Right kidney (tissue), 9 donors: ENCODE measurements at places on chromosomes 13 and 19.

DNA sequence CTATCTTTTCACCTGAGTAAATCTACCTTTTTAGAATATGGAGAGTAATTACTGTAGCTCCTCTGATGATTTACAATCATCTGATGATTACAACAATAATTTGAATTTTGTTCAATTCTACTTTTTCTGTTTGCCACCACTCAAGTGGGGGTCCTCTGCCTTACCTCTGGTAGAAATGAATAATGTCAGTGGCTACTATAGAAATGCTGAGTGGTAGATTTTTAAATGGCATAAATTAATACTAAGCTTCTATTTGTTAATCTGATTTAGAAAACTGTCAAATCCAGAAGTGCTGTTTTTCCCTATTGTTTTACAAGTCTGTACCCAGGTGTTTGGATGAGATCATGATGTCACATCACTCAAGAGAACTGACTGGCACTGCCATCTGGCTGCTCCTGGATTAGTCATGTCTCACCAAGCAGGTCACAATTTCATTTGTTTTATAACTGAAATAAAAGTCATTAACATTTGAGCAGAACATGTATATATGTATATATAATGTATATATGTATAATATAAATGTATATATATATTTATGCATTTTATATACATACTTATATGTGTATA lies 494.8 kb downstream of the TBC1D4 start:
- no peak for DNase-seq

DNA sequence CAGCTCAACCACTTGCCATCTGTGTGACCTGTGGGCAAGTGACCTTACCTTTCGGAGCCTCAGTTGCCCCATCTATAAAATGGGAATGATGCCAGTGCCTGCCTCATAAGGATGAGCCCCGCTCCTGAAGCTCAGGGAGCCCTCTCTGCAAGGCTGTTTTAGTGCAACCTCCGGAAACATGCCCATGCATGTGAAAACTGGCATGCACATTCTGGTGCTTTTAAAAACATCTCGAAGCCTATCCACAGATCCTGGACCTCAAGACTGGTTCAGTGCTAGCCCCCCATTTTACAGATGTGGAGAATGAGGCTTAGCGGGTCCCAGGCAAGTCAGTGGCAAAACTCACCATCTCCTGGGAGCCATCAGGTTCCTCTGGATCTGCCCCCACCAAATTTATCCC lies 5.6 kb downstream of the CADM4 start:
- no peak for DNase-seq

DNA sequence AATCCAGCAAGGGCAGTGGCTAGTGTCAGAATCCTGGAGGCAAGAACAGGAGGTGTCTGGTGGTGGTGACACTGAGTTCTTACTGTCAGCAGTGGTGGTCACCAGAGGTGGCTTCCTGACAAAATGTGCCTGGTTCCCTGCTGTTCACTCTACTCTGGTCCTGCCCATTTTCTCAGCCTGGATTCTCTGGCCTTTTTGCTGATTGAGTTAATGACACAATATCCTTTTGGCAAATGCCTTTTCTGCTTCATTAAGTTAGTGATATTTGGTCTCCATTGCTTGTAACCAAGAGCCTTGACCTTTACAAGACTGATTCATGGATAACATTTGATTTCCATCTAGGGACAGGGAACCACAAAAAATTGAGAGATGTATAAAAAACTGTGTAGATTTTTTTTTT lies 51.1 kb downstream of the RFC3 start:
- DNase-seq = no peak

- no peak for DNase-seq
Observed at GRCh38 chr19:21117041-21117907, 24.6 kb upstream of the ZNF431 start.

- no peak for DNase-seq
Observed at GRCh38 chr13:72696579-72696978, 30.9 kb downstream of the MZT1 start.

DNA sequence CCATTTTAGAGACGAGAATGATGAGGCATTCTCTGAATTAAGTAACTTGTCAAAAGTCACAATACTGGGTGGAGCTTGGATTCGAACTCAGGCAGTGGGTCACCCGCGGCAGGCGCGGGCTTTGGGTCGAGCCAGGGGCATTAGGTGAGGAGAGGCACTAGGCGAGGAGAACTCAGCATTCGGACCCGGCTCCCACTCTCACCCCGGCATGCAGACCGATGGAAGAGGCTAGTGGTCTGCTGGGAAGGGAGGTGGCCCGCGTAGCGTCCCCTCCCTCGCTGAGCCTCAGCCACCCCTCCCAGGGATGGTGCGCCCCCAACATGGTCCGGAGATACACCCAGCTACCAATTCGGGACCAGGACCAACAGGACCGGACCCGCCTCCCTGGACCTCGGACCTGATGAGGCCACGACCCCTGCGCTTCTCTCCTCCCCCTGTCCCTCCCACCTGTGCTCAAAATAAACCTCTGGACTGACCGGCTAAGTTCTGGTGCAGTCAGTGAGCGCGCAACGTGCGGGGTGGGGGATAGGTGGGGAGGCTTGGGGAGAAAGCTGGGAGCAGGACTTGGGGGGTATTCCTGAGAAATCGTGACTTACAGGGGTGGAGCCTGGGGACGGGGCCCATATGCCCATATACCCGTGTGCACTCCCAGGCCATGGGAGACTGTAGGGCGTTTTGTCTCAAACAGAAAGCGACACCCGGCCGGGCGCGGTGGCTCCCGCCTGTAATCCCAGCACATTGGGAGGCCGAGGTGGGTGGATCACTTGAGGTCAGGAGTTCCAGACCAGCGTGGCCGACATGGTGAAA lies 1.3 kb upstream of the SNAPC2 start:
- DNase-seq = no peak

DNA sequence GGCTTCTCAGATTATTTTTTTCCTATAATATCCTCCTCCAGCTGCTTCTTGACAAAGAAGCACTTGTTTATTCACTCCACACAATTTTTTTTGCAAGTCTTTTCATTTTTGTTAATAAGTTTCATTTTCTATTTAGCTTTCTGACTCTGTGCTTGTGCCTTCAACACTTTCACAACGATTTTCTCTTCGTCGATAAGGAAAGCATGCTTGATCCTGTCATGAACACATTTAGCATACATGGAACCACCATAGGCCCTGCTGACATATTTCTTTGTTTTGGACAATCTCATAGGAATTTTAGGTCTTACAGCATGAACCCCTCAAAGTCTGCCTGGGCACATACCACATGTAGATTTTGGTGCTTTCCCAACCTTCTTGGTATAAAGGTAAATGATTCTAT lies 346.0 kb downstream of the KCNRG start:
- no peak for DNase-seq

- no peak for DNase-seq
Observed at GRCh38 chr13:109209526-109209925, 576.9 kb downstream of the IRS2 start.

GRCh38 chr13:91072486-91072885 lies 275.0 kb upstream of the MIR17HG start:
- no peak for DNase-seq

DNA sequence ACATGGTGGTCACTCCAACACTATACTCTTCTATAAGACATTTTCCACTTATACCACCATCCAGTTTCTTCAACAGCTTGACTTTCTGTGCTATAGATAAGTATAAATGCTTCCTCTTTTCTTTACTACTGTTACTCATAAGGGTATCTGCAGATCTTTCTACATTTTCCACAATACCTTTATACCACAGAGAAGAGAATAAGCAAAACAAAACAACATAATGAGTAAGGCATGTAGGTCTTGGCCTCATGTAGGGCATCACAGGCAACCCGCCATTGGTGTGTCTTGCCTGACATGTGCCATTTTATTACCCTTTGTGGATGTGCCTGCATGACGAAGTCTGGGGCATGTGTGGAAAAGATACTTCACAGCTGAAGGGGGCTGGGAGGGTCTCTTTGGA lies 265.3 kb upstream of the STARD13 start:
- no peak for DNase-seq

DNA sequence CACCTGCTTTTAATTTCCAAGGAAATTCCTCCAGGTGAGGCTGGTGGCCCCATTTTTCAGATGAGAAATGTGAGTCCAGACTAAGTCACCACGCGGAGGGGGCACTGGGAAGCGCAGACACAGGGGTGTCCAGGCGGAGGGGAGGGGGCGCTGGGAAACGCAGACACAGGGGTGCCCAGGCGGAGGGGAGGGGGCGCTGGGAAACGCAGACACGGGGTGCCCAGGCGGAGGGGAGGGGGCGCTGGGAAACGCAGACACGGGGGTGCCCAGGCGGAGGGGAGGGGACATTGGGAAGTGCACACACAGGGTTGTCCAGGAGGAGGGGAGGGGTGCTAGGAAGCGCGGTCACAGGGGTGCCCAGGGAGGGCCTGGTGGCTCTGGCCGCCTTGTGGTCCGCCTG lies 3.5 kb downstream of the GRK1 start:
- no peak for DNase-seq

DNA sequence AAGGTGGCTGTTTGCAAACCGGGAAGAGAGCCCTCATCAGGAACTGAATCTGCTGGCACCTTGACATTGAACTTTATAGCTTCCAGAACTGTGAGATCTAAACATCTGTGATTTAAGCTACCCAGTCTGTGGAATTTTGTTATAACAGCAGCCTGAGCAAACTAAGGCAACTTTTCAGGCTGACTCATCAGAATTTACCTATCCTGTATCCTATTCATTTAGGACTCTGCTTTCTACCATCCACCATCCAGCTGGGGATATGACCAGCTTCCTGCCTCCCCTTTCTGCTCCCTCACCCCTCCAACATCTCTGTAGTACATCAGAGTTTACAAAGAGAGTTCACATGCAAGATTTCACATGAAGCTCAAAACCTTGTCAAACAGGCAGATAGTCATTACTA lies 11.1 kb upstream of the CNMD start:
- DNase-seq = no peak

DNA sequence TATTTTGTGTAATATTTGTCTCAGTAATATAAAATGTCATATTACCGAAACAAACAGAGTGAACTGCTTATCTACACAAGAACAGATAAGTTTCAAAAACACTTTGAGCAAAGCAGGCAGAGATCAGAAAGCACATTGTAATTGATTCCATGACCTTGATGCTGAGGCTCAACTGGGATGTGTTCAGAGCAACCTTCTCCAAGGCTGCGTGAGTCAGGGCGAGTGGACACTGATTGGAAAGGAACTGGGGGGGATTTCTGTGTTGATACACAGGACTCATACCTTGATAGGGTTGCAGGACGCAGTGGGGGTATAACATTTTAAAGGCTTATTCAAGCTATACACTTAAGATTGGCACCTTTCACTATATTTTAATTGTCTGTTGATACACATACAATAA lies 1136.3 kb downstream of the UQCRFS1 start:
- no peak for DNase-seq

- no peak for DNase-seq
Observed at GRCh38 chr13:49654011-49654410, 25.7 kb downstream of the ARL11 start.

GRCh38 chr13:42377640-42378382 lies 105.9 kb downstream of the AKAP11 start:
- DNase-seq = no peak

GRCh38 chr13:54949735-54950134 lies 1921.1 kb downstream of the OLFM4 start:
- no peak for DNase-seq

DNA sequence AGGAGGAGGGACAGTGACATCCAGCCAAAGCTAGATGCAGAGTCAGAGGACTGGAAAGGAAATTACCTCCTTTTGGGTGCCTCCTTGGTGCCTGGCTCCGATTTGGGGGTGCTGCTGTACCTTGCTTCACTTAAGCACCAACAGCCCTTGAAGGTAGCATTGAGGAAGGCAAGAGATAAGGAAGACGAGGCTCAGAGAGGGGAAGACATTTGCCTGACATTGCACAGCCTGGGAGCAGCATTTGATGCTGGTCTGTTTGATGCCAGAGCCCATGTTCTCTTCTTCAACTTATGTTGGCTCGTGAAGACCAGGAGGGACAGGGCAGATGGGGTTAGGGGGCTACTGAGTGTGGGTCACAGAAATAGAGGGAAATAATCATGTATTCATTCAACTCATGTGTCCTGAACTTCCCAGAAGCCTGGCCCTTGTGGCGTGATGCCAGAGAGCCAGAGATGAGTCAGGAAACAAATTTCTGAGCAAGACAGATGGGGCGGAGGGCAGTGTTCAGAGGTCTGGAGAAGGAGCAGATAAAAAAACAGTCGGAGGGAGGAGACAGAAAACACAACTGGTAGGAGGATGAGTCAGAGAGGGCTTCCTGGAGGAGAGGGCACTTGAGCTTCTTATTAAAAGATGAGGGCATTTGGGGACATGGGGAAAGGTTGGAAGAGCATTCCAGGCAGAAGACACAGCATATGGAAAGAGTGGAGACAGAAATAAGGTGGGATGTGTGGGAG lies 3.0 kb upstream of the C19orf81 start:
- no peak for DNase-seq

DNA sequence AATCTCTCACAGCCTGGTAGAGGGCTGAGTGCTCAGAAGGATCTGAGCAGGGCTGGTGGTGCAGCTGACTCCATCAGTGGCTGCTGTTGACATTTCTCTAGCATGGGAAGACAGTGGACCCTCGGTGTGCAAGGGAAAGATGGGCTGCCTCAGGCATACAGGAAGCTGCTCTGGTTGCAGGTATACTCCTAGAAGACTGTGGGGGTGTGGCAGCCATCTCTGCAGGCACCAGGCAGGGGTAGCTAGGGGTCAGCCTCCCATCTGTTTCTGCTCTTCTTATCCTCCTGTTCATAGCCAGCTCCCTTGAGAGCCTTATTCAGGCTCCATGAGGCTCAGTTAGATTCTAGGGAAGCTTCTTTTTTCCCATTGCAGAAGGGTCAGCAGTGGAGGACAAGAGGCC lies 475.5 kb downstream of the TSHZ3 start:
- no peak for DNase-seq

- no peak for DNase-seq
Observed at GRCh38 chr13:82370316-82370715, 1512.0 kb downstream of the SLITRK1 start.

DNA sequence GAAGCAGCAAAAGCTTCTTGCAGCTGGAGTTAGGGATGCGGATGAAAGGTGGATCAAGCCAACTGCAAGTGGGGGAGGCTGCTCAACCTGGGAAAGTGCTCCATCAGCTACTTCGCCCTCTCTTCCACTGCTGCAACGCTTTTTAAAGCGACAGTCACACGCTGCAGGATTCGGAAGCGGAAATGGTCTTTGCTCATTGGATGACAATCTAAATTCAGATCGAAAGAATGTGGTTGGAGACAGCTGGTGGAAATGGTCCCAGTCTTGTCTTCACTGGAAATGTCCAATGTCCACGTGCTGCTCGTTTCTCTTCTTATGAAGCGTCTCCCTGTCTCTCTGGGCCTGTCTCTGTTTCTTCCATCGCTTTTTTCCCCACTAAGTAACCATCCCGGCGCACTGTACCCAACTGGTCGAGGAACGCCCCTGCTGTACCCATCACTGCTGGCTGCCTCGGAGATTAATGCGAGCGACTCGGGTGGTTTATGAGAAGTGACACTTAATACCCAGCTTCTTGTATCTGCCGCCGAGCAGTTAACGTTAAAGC lies 2.1 kb upstream of the FGF9 start:
- no peak for DNase-seq

GRCh38 chr19:4977299-4978174 lies 8.6 kb downstream of the KDM4B start:
- no peak for DNase-seq

- no peak for DNase-seq
Observed at GRCh38 chr19:1088416-1089010, 6.7 kb downstream of the POLR2E start.

- no peak for DNase-seq
Observed at GRCh38 chr19:1361601-1362386, 21.9 kb upstream of the NDUFS7 start.
